Pulmonary artery endothelial cell (primary cell): ENCODE measurements at places on chromosomes 12 and 14.

- no peak for DNase-seq
These were observed 35.9 kb upstream of the WSCD2 start for GRCh38 chr12:108093209-108093608.

- no peak for DNase-seq
These were observed 1.3 kb downstream of the SENP1 start for GRCh38 chr12:48104531-48104930.

GRCh38 chr14:72583316-72584272 is 310.3 kb downstream of the DPF3 start:
- DNase-seq, result no peak

GRCh38 chr12:52857500-52857899 is 8.7 kb upstream of the KRT78 start:
- DNase-seq, result no peak

- no peak for DNase-seq
These were observed 413.8 kb upstream of the SOX5 start for GRCh38 chr12:24363177-24363754.

DNA sequence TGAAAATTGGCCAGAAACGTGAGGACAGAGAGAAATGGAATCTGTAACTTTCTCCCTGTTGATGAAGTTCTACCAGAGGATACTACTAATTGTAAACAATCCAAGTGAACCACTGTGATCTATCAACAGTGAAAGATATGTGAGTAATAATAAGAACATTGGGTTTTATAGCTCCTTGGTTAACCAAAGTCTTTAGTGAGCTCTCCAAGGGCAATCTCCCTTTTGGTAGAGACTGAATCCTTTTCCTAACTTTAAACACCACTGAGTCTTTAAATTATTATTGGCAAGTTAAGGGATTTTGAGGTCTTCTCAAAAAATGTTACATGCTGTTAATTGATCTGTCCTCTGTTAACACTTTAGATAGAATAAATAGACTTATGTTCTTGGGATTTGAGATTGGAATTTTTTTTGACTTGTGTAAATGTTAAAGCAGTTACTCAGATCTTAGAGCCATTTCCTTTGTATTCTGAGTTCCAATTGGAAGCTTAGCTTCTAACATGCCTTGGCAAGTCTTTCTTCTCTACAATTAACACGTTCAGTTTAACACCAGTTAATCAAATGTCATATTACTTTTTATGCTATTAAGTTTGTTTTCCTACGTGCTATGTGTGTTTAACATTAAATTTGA is 338.2 kb upstream of the DDHD1 start:
- DNase-seq, result no peak
